Right hindlimb (tissue), 1 donor: ENCODE measurements at places on chromosomes 12 and 14.

DNA sequence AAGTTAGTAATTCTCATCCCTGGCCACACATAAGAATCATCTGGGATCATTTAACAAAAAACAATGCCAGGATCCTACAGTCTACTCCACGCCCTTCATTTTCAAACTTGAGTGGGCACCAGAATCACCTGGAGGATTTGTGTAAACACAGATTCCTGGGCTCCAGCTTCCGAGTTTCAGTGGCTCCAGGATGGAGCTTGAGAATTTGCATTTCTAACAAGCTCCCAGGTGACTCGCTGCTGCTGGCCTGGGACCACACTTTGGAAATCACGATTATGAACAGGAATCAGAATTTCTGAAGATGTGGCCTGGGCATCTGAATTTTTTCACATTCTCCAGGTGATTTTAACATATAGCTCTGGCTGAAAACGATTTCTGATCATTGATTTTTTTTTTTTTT lies 234.8 kb downstream of the CACNA1C start:
- peak; percentile 10 for DNase-seq

GRCh38 chr14:93950948-93951634 lies 23.9 kb downstream of the FAM181A start:
- DNase-seq = no peak

DNA sequence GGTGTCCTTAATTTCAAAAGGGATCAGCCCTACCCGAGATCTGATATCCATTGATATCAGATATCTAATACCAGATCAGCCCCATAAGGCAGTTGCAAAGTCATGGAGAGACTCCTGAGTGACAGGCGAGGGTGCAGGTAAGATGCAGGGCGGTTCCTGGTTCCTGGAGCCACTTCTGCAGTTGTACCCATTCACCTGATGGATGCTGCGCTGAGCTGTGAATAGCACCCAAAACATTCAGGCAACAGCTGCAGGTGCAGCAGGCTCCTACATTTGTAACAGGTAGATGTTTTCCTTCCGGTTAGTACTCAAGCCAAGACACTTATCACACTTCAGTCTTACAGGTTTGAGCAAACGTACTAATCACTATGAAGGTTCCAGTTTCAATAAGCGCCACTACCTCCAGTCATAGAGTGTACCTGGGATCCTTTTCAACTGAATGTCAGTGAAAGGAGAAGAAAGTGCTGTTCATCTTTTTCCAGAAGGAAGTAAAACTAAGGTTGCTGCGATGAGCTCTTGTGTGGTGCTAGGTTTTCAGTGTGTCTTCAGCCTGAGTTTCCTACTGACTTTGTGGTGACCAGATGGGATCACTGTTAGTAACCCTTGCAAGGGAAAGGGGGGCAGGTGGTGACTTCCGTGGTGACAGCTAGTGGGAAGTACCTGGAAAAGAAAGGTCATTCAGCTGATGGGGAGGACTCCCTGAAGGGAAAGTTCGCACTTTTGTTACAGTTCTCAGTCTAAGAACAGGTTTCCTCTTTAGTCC lies 1.9 kb downstream of the ATP6V0A2 start:
- no peak for DNase-seq

GRCh38 chr14:30260833-30261607 lies 297.9 kb upstream of the G2E3 start:
- no peak for DNase-seq

DNA sequence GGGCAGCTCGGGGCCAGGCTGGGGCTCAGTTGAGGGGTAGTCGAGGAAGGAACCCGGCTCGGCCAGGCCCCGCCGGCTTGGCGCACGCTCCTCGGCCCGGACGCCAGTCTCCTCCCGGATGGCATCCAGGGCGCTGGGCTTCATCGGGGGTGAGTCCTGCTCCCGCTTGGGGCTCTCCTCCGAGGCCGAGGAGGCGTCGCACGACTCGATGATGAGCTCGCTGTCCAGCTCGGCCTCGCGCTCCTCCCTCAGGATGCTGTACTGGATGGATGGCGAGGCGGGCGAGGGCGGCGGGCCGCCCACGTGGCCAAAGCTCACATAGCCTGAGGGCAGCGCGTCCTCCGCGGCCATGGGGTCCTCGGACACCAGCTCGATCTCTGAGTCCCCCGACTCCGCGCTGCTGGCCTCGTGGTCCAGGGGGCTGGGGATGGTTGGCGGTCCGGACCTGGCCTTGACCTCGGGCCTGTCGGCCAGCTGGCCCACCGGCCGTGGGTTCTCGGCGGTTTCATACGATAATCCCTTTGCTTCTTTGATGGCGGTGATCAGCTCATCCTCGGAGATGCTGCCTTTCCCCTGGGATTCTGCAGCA lies 143.4 kb downstream of the RTN1 start:
- DNase-seq = no peak

GRCh38 chr14:62451221-62451620 lies 594.0 kb downstream of the KCNH5 start:
- DNase-seq = no peak

DNA sequence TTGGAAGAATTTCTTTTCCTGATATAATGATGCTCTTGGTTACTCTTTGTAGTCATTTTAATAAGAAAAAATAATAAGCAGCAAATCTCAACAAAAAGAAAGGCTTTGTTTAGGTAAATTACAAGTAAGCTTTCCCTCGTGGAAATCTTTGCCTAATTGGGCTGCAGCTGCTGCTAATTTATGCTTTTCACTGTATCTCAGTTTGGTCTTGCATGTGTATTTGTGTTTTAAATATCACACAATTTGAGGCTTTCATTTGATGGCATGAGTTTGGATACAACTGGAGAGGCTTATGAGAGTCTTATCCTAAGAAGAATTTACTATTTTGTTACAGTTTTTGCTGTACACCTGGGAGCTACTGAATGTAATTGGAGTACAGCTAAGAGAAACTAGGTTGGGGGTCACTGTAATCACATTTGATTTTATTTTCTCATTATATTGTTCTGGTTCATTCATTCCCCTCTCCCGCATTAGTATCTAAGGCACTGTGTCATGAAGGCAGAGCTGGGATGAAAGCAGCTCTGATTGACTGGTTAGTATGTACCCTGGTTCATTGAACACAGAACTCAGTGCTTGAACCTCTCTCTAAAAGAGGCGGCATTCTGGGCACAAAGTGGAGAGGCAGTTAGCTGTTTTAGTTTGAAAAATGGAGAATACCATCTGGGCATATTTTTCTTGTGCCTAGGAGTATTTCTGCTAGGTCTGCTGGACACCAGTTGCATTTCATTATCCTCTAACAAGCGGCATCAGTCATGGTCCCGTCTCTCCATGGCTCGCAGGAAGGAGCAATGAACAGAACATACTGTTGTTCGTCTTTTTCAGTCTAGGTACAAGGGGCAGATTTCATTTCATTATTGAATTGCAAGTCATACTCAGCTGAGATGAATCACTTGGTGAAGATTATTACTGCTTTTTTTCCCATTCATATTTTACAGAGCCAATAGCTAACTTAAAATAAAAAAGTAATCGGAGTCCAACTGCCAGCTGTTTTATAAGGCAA lies 118.0 kb upstream of the TMEM260 start:
- DNase-seq = no peak

GRCh38 chr14:24377657-24378056 lies 9.7 kb downstream of the NFATC4 start:
- DNase-seq = no peak

GRCh38 chr14:104656014-104656714 lies 33.3 kb upstream of the INF2 start:
- no peak for DNase-seq

- no peak for DNase-seq
These were observed 175.9 kb upstream of the C14orf180 start for GRCh38 chr14:104403421-104404220.

DNA sequence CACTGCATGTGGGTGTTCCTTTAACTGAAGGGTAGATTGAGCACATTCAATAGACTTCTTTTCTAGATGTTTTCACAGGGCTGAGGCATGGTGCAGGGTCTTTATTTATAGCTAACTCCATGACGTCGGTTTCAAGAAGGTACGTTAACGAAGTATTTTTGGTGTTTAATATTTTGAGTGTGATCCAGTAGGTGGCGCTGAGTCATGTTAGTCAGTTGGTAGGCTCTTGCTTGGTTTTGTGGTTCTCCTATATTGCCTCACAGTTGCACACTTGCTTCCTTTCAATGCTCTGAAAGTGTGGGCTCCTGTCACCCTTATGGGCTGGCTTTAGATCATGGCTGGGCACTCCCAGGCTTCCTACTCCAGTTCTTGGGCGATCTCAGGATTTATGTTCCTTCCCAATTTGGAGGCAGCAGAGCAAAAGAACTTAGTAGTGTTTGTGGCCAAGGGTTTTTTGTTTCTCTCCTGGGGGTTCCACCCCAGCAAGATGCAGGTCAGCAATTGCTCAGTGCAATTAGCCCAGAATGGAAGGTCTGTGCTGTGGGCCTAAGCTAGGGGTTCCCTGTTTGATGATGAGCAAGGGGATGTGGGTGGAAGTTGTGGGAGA lies 471.6 kb upstream of the FOXG1 start:
- DNase-seq = no peak

- no peak for DNase-seq
These were observed 6.9 kb downstream of the FBXO34 start for GRCh38 chr14:55277972-55278740.
